ENCODE measurements at places on chromosomes 12 and 14. TPM values are rescaled to one million over a fixed set of nuclear protein-coding genes. Genes with fewer than 3 reads are reported as not detected.

Gene ATF1
- 17.1 TPM for total RNA-seq

DNA sequence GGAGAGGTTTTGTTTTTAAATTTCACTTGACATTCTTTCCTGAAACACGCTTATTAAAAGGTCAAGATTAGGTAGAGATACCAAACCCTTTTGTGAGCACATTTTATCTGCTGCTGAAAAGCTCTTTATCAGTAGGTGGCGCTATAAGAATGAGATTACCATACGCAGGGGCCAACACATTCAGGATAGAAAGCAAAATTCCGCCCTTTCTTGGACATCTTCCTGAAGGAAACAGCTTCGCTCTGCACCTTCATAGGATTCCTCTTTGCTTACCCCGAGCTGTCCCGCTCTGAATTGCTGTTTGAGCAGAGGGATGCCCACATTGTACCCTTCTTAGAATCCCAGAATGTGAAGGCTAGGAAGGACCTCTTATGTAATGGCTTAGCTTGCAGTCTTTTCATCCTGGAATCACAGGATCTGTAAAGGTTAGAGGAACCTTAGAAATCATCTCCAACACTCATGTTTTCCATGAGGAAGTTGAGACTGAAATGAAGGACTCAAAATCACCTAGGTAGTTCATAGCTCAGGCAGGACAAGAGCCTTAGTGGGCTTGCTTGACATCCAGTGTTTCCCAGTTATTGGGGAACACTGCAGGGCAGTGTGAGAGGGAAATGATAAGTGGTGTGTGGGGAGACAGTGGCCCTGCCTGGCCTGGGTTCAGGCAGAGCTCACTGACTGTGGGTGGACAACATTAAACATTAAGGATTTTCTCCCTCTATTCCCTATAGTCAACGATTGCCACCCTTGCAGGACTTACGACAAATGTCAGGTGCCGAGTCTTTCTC, 38.7 kb upstream of the CRY1 start:
- DNase-seq = peak; percentile 29

Gene IKZF4
- 10.7 TPM for total RNA-seq

GRCh38 chr12:124561231-124561630, 6.2 kb downstream of the NCOR2 start:
- DNase-seq = no peak

GRCh38 chr12:84856156-84856900, 56.3 kb downstream of the SLC6A15 start:
- DNase-seq = no peak

Gene GPR84
- total RNA-seq = 0.43 TPM

Gene TSPAN8
- total RNA-seq = 1.3 TPM

DNA sequence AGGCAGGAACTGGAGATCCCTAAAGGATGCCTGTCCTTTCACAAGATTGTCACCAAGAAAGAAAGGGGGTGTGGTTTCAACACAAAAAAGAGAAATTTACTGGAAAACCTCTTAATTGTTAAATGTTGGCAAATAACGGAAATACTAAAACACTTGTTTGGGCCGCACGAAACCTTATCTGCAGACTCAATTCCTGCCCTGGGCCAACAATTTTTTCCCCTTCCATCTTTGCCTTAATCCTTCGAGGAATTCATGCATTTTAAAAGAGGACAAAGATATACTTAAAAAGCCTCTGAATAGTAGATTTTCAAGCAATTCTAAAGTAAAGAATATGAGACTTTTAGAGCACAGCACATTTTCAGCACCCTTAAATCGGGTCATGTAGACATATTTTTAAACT, 366.2 kb downstream of the DUSP6 start:
- no peak for DNase-seq

- no peak for DNase-seq
These were observed 615.4 kb downstream of the SLC16A7 start for GRCh38 chr12:60211244-60211643.

DNA sequence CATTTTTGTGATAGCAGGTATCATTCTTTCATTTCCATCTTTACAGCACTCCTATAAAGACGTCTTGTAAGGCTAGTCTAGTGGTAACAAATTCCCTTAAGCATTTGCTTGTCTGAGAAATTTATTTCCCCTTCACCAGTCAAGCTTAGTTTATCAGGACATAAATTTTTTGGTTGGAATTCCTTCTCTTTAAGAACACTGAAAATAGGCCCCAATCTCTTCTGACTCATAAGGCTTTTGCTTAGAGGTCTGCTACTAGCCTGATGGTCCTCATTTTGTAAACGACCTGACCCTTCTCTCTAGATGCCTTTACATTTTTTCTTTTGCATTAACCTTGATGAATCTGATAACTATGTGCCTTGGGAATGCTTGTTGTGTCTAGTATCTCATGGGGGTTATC, 20.3 kb downstream of the OLR1 start:
- no peak for DNase-seq

DNA sequence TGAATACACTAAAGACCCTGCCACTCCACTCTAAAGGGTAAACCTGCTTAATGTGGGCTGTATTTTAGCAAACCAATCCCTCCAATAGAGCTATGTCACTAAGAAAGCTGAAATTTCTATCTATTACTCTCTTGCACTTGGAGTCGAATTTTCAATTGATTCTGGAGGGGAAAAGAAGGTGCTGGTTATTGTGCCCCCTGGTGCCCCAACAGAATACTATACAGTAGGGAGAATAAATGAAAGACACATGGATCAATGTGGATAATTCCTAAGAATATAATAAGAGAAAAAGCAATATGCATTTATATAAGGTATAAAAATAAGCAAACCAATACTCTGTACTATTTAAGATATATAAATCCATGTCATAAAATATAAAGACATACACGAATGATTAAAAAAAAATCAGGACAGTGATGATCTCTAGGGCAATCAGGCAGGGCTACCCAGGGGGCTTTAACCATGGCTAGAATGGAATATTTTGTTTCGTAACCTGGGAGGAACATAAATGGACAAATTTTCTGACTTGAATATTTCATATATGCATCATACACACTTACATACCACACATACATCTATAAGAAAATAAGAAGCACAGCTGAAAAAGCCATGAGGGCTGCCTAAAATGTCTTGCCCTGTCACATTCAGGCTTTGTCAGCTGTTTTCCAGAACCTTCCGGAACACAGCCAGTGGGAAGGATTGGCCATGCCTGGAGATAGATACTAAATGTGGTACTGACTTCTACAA, 54.4 kb downstream of the EFCAB11 start:
- no peak for DNase-seq

Gene PLCZ1
- total RNA-seq = 52.5 TPM

Gene OR6C74
- not detected for total RNA-seq

Gene NKX2-1
- 0.43 TPM for total RNA-seq

Gene AKAP3
- total RNA-seq = 145 TPM

GRCh38 chr12:94220804-94221203, 72.4 kb downstream of the PLXNC1 start:
- DNase-seq = no peak

Gene KRT78
- total RNA-seq = 0.93 TPM

Gene RERGL
- 3.7 TPM for total RNA-seq

GRCh38 chr12:21975293-21975692, 34.1 kb upstream of the ABCC9 start:
- no peak for DNase-seq

GRCh38 chr14:105335735-105336476, 21.4 kb downstream of the PACS2 start:
- DNase-seq = peak; percentile 83

DNA sequence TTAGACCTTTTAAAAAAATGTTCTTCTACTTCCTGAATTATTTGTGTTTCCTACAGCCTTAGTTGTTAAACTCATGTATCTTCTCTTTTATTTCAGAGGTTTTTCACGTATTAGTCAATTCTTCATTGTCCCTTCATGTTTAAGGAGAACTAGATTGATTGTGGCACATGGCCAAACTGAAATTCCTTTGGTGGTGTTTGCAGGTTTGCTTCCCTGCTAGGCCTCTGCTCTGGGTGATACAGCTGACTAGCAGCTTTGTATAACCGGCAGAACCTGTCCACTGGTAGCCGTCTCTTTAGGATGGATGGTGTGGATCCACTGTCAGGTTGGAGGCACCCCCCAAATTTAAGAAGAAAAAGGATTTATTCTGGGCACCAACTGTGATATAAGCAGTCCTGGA, 262.1 kb downstream of the FBXL14 start:
- no peak for DNase-seq

DNA sequence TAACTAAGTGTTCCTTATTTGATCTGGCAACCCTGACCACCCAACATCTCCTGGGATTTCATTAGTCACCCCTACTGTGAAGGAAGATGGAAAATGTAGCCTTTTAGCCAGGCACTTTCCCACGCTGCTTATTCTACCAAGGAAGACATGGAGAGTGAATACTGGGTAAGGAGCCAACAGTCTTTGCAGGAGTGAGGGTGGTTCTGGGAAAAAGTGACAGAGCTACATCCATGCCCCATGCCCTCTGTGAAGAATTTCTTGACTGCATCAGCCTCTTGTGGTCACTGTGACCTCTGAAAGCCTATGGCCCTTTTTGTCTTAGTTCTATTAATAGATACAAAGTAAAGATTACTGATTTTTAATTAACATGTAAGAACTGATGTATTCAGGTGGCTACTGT, 196.0 kb upstream of the EEA1 start:
- DNase-seq = no peak

Gene TIMM9
- total RNA-seq = 37.0 TPM

Measured in testis (tissue), 5 donors.